Activated naive CD8-positive, alpha-beta T cell treated with anti-CD3 and anti-CD28 coated beads, Interleukin-2, amount 10 ng/mL, durations not matched to agents 7 days and 5 days (primary cell): ENCODE measurements at places on chromosomes 4 and X. TPM values are rescaled to one million over a fixed set of nuclear protein-coding genes. Genes with fewer than 3 reads are reported as not detected.

The CENPE gene
- total RNA-seq: 44.7 TPM

The GLRB gene
- not detected for total RNA-seq

GRCh38 chr4:137345597-137345996 lies 186.7 kb downstream of the PCDH18 start:
- H3K36me3 ChIP-seq: no peaks in the 10 kb centered on the region
- DNase-seq: no peak
- no peaks in the 10 kb centered on the region for H3K27me3 ChIP-seq
- H3K4me1 ChIP-seq: no peaks in the 10 kb centered on the region

The IGFBP7 gene
- not detected for total RNA-seq

- H3K36me3 ChIP-seq: no peaks in the 10 kb centered on the region
- H3K27ac ChIP-seq: no peak overlapping the region
- no peak for DNase-seq
- H3K4me1 ChIP-seq: no peaks in the 10 kb centered on the region
- no peak overlapping the region for H3K4me3 ChIP-seq
- peaks cover 8% of the 10 kb centered on the region for H3K27me3 ChIP-seq
Observed at GRCh38 chr4:37400241-37400881, 155.8 kb downstream of the NWD2 start.

DNA sequence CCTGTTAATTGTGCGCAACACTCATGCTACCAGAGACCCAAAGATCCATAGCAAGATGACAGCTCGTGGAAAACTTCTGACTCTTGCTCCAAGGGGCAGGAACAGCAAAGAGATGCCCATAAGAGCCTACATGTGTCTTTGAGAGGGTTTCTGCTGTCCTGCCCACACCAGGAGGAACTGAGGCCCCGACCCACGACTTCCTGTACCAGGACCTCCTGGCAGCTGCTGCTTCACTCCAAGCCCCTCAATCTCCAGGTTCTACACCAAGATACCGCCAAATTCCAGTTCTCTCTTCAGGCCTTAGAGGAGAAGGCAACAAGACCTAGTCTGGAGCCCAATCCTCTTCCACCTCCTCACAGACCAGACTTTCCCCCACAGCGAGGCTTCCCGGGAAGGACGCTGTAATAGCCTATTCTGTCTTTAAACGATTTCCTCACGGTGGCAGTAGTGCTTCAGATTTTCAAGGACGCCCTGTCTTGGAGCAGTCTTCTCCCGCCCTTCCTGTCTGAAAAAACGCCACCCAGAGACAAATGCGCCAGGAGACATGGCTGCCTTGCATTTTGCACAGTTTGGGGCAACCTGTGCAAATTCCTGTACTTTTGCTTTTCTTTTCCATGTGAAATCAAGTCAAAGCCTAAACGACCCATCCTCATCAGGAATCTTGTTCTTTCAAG lies 230.2 kb upstream of the STK26 start:
- no peak for DNase-seq
- H3K36me3 ChIP-seq: peaks cover 10% of the 10 kb centered on the region
- H3K4me3 ChIP-seq: no peak overlapping the region
- no peaks in the 10 kb centered on the region for H3K27me3 ChIP-seq

DNA sequence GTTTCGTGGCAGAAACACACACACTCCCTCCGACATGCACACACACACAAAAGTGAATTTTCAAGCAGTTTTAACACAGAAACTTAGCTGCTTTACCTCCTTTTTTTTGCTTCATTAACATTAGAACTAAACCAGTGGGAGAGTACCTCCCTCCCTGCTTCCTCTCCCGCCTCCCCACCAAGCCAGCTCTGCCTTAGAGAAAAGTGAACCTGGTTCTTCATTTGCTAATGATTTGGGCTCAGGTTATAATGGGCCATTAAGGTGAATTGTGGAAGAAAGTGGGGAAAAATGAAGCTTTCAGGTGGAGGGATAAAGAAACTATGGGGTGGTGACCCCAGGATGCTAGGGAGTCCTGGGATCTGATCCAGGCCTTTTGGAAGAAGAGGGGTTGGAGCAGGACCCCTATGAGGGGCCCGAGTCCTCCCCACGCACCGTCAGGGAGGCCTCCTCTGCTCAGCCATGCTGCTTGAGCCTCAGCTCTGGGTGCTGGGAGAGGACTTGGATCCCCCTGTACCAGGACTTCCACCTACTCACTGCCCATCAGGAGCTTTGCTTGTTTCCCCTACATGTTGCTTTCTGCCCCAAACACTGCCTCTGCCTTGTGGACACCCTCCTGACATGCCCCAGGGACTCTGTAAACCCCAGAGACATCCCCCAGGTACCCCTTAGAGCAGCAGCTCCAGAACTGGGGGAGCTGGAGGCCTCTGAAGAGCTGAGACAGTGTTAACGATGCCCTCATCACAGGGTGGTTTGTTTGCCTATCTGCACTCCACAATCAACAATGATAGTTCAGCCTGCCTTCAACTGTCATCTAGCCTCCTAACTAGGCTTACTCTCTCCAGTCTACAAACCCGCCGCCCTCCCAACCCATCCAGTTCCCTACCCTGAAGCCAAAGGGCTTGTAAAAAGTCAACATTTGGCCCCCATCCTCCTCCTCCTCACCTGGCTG lies 6.5 kb upstream of the JADE1 start:
- no peak overlapping the region for H3K27ac ChIP-seq
- DNase-seq: no peak
- peaks cover 5% of the 10 kb centered on the region for H3K27me3 ChIP-seq
- peaks cover 2% of the 10 kb centered on the region for H3K4me1 ChIP-seq
- H3K36me3 ChIP-seq: no peaks in the 10 kb centered on the region

DNA sequence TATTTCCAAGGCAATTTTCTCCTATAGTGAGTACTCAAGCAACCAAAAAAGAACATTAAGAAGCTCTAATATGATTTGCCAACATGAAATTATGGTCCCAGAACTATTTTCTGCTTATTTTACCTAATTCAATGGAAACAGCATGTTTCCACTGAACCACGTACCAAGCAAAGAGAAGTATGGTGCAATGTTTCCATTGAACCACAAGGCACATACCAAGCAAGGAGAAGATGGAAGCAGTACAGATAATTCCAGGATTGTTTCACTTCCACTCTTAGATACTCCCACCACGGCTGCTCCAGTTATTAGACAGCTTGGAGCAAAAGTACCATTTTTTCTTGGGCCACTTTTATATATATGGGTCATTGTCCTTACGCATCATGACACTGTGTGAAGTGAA lies 164.9 kb downstream of the RNF150 start:
- H3K27me3 ChIP-seq: peaks cover under 1% of the 10 kb centered on the region
- H3K4me1 ChIP-seq: no peaks in the 10 kb centered on the region
- no peak overlapping the region for H3K4me3 ChIP-seq
- no peak overlapping the region for H3K27ac ChIP-seq

DNA sequence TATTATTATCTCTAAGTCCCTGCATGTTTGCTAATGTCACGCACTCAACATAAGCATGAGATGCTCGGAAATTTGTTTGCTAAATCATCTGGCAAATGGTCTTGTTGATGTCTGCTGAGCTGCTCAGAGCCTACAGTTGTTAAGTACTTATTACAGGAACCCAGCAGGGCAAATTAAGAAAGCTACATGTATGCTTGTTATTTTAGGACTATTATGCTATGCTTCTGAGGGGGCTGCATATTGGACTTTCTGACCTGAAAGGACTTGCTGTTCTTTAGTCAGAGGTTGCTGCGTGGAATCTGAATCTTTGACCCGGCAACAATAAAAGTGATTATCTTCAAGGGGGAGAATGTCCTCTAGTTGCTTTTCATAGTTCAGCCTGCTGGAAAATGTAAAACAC lies 36.3 kb upstream of the TENM3 start:
- H3K4me3 ChIP-seq: no peak overlapping the region
- H3K27me3 ChIP-seq: no peaks in the 10 kb centered on the region
- no peaks in the 10 kb centered on the region for H3K36me3 ChIP-seq
- H3K4me1 ChIP-seq: no peaks in the 10 kb centered on the region
- DNase-seq: no peak

DNA sequence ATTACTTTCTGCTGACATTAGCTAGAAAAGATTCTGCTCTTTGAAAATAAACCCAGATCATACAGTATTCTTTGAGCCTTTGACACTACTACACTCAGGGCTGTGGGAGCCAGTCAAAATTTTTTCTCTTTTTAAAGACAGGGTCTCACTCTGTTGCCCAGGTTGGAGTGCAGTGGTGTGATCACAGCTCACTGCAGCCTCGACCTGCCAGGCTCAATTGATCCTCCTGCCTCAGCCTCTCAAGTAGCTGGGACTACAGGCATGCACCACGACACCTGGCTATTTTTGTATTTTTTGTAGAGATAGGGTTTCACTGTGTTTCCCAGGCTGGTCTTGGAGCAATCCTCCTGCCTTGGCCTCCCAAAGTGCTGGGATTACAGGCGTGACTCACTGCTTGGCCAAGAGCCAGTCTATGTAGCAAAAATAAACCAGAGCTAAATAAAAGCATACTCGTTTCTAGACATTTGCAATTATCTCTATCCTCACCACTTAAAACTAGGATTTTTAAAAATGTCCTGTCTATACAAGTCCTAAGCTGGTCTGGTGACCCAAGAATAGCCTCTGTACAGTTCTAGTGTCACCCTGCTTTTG lies 43.2 kb downstream of the AKAP4 start:
- H3K4me1 ChIP-seq: no peaks in the 10 kb centered on the region
- DNase-seq: no peak
- H3K36me3 ChIP-seq: no peaks in the 10 kb centered on the region
- no peak overlapping the region for H3K4me3 ChIP-seq
- H3K27me3 ChIP-seq: no peaks in the 10 kb centered on the region
- H3K27ac ChIP-seq: no peak overlapping the region

DNA sequence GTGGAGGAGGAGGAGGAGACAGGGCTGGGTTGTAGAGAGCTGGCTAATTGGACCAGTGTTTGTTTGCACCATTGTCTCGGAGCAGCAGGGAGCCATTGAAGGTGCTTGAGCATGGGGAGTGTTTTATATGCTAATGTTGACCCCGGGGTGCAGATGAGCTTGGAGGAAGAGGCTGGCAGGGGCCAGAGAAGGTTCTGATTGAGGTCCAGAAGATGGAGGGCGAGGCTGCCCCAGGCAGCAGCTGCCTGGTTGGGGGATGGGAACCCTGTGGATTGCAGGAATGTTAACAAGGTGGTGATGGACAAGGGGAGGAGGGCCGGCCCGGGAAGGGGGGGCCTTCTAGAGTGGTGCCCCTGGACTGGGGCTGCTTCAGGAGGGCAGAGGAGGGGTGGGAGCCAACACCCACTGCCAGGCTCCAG lies 18.0 kb downstream of the DOK7 start:
- no peak overlapping the region for H3K27ac ChIP-seq
- H3K4me3 ChIP-seq: no peak overlapping the region
- no peaks in the 10 kb centered on the region for H3K4me1 ChIP-seq
- DNase-seq: no peak

The MAGEA8 gene
- total RNA-seq: not detected

The PROM1 gene
- not detected for total RNA-seq

GRCh38 chrX:3651277-3651676 lies 62.2 kb downstream of the PRKX start:
- no peaks in the 10 kb centered on the region for H3K4me1 ChIP-seq
- H3K27ac ChIP-seq: no peak overlapping the region
- no peak for DNase-seq
- H3K4me3 ChIP-seq: no peak overlapping the region
- no peaks in the 10 kb centered on the region for H3K27me3 ChIP-seq

DNA sequence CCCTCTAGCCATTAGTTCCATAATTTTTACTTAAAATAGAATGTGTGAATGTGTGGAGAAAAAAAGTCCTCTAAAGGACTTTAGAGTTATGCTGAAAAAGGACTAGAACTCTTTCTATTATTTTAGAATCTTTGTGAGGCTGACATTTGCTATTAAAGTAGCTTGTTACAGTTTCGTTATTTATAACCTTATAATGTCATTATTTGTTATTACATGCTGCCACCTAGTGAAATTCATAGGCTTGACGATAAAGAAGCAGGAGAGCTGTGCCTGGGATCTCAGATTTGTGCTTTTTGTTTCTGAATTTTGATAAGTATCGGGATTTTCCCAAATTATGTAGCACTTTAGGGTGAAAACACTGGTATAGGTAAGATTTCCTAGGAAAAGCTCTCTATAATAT lies 38.5 kb upstream of the TAPT1 start:
- H3K27me3 ChIP-seq: no peaks in the 10 kb centered on the region
- no peaks in the 10 kb centered on the region for H3K36me3 ChIP-seq
- H3K4me1 ChIP-seq: peaks cover under 1% of the 10 kb centered on the region
- H3K4me3 ChIP-seq: no peak overlapping the region
- H3K27ac ChIP-seq: no peak overlapping the region
- no peak for DNase-seq

- no peak overlapping the region for H3K27ac ChIP-seq
- H3K4me3 ChIP-seq: no peak overlapping the region
Observed at GRCh38 chr4:47219586-47219985, 188.2 kb downstream of the GABRB1 start.

The NRK gene
- total RNA-seq: not detected

DNA sequence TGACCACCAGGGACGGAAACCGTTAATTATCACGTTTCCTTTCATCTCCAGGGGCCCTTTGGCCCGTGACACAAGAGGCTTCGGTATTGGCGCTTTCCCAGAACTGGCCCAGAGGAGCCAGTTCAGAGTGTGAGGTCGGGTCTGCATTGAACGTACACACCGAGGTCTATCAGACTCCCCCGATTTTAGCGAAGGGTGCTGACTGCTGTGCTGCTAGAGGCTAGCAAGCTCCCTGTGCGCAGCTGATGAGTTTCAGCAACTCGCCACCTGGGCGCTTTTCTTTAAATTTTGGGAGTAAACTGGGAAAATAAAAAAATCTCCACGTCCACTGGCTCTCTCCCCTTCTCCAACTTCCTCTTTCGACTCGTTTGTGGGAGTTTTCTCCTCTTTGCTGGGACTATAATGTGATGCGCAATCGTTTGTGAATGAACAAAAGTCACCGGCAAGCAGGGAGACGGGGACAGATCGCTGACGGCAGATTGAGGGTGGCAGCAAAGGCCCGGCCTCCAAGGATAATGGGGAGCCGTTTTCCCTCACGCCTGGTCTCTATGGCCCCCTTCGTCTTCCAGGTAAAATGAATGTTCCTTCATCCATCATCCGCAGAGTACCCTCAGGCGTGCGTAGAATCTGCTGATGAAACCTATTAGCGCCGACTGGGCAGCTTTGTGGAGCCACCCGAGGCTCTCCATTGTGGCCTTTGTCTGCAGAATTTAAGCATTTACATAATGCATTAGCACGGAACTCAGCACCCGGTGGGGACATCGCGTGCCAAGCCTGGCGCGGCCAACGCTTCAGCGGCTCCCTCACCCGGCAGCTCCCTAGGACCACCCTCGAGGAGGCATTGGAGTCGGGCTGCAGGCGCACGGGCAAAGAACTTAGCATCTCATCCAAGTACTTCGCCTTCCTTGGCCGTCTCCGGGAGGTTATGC lies 1.6 kb upstream of the LRAT start:
- no peak overlapping the region for H3K27ac ChIP-seq
- no peak for DNase-seq
- no peaks in the 10 kb centered on the region for H3K36me3 ChIP-seq
- peak overlapping the region; percentile 44 for H3K4me3 ChIP-seq
- H3K4me1 ChIP-seq: peaks cover 10% of the 10 kb centered on the region

DNA sequence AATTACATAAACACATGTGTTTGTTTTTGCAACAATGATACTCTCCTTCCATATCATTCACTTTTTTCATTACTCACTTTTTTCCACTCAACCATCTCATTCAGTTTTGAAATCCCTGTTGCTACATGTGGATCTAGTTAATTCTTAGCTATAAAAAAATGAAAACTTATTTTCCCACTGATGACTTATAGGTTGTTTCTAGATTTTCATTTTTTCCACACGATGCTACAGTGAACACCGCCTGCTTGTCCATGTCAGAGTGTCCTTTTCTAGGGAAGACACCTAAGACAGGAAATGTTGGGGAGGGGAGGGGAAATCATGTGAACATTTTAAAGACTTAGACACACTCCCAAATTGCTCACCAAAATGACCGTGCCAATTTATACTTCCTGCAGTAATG lies 70.2 kb downstream of the SUPT20HL2 start:
- no peak overlapping the region for H3K4me3 ChIP-seq
- peaks cover 1% of the 10 kb centered on the region for H3K4me1 ChIP-seq
- no peak overlapping the region for H3K27ac ChIP-seq
- peaks cover 6% of the 10 kb centered on the region for H3K27me3 ChIP-seq
- no peak for DNase-seq

The H2BW2 gene
- total RNA-seq: not detected
